Adrenal gland (tissue), 19 donors: ENCODE measurements at places on chromosomes 16 and 17. TPM values are rescaled to one million over a fixed set of nuclear protein-coding genes. Genes with fewer than 3 reads are reported as not detected.

EFCAB5 gene
- total RNA-seq: 1.4 TPM

HOXB1 gene
- not detected for total RNA-seq

TPSD1 gene
- not detected for total RNA-seq

MMP2 gene
- 210 TPM for total RNA-seq

OTOP3 gene
- not detected for total RNA-seq

IL17C gene
- not detected for total RNA-seq

CES4A gene
- total RNA-seq: 10.9 TPM

PPP1R1B gene
- total RNA-seq: not detected

FLYWCH1 gene
- total RNA-seq: 42.6 TPM

MGAT5B gene
- 0.42 TPM for total RNA-seq
